T-helper 9 cell (primary cell): ENCODE measurements at places on chromosomes 1 and 21.

- no peak for DNase-seq
Measured at GRCh38 chr1:81974222-81974841, 173.6 kb downstream of the ADGRL2 start.

- no peak for DNase-seq
Measured at GRCh38 chr1:101474039-101474665, 237.3 kb downstream of the S1PR1 start.

DNA sequence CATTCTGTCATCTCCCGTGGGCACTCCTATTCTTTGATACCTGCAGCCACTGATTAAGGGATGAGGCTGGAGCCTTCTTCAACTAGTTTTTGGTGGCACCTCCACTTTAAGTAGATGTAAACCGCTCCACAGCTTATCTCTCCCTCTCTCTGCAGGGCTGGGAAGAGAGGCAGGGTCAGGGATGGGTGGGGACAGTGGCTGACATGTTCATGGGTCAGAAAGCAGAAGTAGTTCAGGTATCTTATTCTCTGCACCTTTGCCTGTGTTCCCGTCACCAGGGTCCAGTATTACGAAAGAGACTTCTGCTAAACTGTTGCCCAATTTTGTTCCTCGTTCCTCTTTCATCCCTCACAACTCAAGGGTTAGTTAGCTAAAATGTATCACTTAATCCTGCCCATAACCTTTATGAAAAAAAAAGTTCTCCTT, 51.7 kb upstream of the EDEM3 start:
- DNase-seq: no peak

DNA sequence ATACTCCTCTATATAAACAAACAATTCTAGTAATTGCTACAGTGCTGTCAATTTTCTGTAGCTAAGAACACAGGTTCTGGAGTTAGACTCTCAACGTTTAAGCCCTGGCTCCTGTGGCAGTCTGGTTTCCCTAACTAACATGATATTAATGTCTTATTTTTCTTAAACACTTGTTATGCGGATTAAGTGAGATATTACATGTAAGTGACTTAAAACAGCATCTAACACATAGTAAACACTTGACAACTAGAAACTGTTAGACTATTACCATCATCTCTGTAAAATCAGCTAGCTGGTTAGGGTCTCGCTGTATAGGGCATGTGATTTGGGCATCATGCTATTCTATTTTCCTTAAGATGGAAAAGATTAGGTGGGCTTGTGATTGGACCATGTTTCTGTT, 2.3 kb downstream of the VANGL1 start:
- DNase-seq: no peak

DNA sequence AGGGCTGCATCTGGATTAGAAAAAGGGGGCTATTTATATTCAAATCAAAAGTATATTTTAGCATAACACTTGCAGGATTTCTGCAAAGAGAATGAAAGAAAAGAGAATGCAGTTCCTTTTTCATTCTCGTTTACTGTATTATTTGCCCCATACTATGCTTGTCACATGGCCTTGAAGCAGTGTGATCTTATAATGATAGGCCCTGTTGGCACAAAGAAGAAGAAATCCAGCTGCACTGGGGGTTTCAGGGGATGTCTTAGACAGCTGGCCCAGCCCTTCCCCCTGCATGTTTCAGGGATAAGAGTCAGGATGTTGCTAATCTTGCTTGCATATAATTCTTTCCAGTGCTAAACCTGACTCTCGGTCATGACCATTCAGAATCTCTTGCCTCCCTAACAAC, 369.5 kb downstream of the SEC16B start:
- DNase-seq: no peak

GRCh38 chr1:36572906-36573305, 90.2 kb upstream of the CSF3R start:
- DNase-seq: no peak

- no peak for DNase-seq
Measured at GRCh38 chr21:39232861-39233291, 49.6 kb upstream of the PSMG1 start.

- no peak for DNase-seq
Measured at GRCh38 chr1:227035316-227035715, 95.2 kb downstream of the COQ8A start.

DNA sequence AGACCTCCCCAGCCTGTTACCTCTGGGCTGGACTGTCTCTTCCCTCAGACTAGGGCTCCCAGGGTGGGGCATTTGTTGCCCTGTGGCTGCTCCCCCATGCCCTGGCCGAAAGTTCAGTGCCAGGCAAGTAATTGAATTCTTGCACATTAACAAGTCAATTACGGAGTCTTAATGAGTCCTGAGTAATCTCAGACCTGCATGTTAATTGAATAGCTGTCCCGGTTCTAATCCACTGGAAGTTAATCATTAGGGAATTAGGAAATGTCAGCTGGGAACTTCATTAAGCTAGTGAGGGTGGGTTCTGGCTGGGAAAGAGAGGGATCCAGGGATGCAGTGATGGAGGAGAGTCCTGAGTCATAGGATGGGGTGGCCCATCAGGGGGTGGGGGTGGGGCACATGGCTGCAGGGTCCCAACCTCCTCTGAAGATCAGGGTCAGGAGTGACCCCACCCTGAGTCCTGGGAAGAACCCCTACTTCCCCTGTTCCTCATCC, 47.1 kb upstream of the CSF3R start:
- no peak for DNase-seq

DNA sequence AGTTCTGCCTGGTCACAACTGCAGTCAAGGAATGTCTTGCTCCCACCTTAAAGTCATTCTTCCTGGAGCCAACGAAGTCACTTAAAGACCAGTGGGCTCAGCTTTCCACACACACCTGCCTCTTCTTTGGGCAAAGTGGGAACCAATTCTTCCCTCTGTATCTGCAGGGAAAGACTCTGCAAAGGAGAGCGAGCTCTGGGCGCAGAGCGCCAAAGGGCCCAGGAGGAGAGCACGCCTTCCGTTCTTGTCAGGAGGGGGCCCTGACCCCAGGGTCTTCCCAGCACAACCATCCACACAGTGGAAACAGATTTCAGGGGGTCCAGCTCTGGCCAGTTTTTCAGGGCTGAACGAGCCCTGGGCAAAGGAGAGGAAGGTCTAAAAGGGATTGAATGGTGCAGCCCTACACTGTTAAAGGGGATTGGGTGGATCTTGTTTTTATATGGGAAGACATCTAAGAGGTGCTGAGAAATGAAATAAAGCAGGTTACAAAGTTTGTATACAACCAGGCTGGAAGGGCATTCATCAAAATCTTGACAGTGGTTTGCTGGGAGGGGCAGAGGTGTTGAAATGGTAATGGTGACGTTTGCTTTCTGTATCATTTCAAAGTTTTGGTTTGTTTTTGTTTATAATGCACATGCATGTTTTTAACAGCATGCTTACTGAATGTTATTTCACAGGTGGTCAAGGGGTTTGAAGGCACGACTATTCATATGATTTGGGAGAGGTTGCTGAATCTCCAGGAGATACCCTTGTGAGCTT, 6.8 kb upstream of the OLIG2 start:
- no peak for DNase-seq

DNA sequence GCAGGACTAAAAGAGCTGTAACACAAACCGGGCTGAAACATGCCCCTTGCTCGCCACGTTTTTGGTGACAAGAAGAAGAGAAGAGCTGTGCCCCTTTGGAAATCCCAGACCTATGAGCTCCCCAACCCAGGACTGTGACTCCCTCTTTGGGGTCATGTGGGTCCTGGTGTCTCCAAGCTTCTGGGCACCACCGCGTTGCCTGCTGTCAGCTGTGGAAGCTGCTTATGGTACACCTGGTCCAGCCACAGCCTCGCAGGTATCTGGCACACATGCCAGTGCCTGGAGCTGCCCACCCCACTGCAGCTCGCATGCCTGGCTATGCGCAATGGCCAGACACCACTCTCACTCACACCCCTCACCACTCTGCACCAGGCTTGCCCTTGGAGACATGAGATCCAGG, 171.8 kb downstream of the MATN1 start:
- no peak for DNase-seq

GRCh38 chr1:198001776-198002408, 84.7 kb downstream of the LHX9 start:
- no peak for DNase-seq

DNA sequence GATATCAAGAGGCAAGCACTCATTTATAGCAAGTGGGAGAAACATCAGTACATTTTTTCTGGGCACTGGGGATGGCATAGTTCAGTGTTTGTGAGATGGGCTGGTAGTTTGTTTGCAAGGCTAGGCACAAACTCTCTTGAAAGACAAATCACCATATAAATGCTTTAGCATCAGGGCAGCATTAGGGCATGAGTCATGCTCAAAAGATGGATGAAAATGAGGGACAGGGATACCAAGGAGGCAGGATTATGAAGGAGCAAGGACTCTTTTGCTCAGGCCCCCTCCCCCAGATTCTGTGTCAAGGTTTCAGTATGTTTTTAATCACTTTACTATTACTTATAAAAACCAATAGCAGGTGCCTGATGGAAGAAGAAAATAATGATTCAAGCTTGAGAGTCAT, 43.9 kb upstream of the CAMK1G start:
- DNase-seq: no peak

GRCh38 chr1:100452641-100453040, 85.3 kb upstream of the GPR88 start:
- no peak for DNase-seq

GRCh38 chr1:206467915-206468314, 2.4 kb upstream of the IKBKE start:
- no peak for DNase-seq

DNA sequence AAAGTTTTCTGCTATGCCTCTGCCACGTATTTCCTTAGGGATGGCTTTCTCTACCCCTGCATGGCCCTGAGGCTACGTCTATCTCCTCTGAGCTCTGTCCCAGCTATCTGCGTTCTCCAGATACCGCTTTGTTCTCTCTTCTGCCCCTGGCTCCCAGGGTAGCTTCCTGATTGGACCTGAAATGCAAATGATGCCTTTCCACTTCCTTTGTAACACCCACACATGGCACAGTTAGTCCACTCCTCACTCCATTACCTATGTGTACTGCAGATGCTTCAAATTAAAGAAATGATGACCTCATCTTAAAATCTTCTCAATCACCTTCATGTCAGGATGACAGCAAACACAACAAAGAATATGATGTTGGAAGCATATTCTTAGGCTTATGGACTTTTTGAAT, 138.6 kb upstream of the POGK start:
- DNase-seq: no peak

DNA sequence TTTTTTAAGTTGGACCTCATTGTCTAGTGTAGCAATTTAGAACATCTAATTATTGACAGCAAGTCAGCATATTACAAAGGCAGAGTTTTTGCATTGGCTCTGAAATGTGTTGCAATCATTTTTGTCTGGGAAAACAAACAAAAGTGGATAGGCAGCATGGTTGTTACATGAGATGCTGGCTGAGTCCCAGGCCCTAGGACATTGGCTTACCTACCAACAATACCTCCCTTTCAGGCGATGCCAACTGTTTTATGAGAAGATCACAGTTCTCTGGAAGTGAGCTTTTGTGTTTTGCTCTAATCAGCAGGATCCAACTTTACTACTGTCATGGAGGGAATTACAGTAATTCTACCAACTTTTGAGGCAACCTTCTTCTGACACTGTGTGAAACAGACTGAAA, 71.5 kb upstream of the CXADR start:
- no peak for DNase-seq

DNA sequence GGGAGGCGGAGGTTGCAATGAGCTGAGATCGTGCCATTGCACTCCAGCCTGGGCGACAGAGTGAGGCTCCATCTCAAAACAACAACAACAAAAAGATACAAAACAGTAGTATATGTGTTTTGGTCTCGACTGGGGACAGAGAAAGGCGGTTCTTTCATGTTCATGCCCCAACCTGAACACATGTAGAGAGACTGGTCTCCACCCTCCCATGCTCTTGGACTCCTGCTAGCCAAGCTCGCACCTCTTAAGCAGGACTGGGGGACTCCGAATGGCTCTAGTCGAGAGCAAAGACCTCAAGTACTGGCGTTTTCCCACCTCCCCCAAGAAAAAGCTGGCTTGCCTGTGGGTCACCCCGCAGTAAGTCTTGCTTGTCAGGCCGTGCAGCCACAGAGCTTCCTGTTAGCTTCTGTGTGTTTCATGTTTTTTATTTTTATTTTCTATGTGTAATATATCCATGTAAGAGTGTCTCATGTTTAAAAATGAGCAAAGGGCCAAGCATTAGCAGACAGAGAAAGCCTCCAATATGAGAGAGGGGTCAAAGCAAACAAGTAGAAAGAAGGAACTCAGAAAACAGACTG, 91.6 kb downstream of the SCCPDH start:
- DNase-seq: no peak

DNA sequence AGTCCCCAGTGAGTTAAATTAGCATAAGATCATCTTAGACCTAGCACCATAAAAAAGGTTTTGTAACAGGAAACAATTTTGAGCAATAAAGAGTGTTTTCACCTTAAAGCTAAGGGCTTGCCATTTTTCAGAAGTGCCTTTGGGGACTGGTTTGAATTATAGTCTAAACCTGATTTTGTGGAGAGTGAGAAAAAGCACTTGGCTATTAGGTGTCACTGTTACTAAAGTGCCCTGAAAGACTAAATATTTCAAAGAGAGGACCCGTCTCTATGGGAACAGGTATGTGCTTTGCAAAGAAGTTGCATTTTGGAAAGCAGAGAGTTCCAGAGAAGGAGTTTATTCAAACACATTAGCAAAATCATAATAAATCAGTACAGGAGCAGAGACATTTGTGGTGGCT, 9.1 kb downstream of the NTNG1 start:
- no peak for DNase-seq

- DNase-seq: no peak
Measured at GRCh38 chr1:168216171-168216570, 9.6 kb upstream of the SFT2D2 start.

DNA sequence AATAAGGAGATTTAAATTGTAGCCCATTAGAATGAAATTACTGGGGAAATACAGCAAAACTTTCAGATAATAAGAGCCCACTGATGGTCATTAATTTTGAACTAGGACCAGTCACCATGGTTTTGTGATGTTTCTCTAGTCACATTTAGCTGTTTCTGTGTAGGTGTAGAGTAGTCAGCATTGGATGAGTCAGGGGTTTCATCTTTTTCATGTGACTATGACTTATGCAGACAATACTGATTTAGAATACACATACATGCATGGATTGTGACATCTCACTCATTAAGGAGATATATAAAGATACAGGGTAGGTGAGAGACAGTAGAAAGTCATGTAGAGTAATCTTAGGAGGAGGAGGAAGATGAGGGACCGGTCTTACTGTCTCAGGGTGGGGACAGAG, 1192.7 kb downstream of the KCNT2 start:
- DNase-seq: no peak

DNA sequence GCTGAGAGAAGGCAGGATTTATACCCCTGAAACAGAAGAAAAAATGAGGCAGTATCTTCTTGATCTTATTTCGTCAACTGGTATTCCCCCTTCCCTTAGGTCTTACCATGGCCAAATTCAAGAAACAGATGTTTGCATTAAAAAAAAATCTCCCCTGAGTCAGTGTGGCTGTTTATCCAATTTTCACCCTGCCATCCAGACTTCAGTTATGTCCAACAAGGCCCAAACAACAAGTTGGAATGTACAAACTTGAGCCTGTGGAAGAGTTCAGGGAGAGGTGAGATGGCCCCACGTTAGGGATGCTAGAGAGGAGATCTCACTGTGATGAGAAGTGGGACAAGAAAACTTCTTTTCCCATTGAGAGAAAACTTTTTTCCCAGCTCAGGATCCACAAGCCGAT, 147.2 kb upstream of the PROX1 start:
- no peak for DNase-seq

- DNase-seq: no peak
Measured at GRCh38 chr1:212260557-212261355, 24.5 kb upstream of the PPP2R5A start.

GRCh38 chr1:82634266-82634665, 833.5 kb downstream of the ADGRL2 start:
- no peak for DNase-seq
